ENCODE measurements at places on chromosomes 7 and 10. TPM values are rescaled to one million over a fixed set of nuclear protein-coding genes. Genes with fewer than 3 reads are reported as not detected.

- peak; percentile 66 for DNase-seq
- no peak overlapping the region for H3K27ac ChIP-seq
- H3K4me1 ChIP-seq, result peaks cover 4% of the 10 kb centered on the region
- H3K36me3 ChIP-seq, result no peaks in the 10 kb centered on the region
- no peaks in the 10 kb centered on the region for H3K27me3 ChIP-seq
Observed at GRCh38 chr7:107879400-107880035, 11.5 kb upstream of the DLD start.

- no peak overlapping the region for H3K27ac ChIP-seq
- no peak overlapping the region for H3K4me3 ChIP-seq
- no peaks in the 10 kb centered on the region for H3K4me1 ChIP-seq
Observed at GRCh38 chr10:3040069-3040468, 27.3 kb upstream of the PFKP start.

GRCh38 chr7:6379886-6380285 lies 67.9 kb downstream of the DAGLB start:
- no peak overlapping the region for H3K4me3 ChIP-seq
- no peaks in the 10 kb centered on the region for H3K36me3 ChIP-seq
- DNase-seq, result no peak
- no peak overlapping the region for H3K27ac ChIP-seq
- peaks cover 64% of the 10 kb centered on the region for H3K4me1 ChIP-seq

DNA sequence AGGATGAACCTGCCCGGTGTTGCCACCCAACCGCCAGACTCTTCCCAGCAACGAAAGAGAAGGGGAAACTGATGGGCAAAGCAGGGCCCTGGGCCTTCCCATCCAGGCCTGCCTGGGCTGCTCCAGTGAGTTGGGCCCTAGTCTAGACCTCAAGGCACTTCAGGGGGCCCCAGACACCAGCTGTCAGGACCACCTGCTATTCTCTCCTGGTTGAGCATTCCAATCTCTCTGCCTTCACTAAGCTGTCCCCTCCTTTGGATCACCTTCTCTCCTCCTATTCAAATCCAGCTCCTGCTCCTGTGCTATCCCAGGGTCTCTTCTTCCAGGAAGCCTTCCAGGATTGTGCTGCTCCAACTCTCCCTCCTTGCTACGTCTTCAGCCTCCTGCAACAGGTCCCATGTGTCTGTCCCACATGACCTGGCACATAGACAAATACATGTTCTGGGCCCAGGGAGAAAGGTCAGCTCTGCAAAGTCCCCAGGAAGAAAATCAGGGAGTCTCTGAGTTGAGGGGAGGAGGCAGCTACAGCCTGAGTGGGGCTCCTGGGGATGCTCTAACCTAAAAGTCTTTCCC lies 3.1 kb downstream of the STX1A start:
- H3K4me3 ChIP-seq, result no peak overlapping the region
- no peak overlapping the region for H3K27ac ChIP-seq
- H3K36me3 ChIP-seq, result no peaks in the 10 kb centered on the region

GRCh38 chr10:19788075-19788686 lies 28.1 kb upstream of the PLXDC2 start:
- H3K36me3 ChIP-seq, result no peaks in the 10 kb centered on the region
- DNase-seq, result peak; percentile 47
- no peaks in the 10 kb centered on the region for H3K27me3 ChIP-seq
- no peak overlapping the region for H3K4me3 ChIP-seq
- H3K4me1 ChIP-seq, result no peaks in the 10 kb centered on the region

- peaks cover 1% of the 10 kb centered on the region for H3K36me3 ChIP-seq
- H3K4me3 ChIP-seq, result no peak overlapping the region
- no peak overlapping the region for H3K27ac ChIP-seq
- no peaks in the 10 kb centered on the region for H3K27me3 ChIP-seq
- peaks cover 6% of the 10 kb centered on the region for H3K4me1 ChIP-seq
Observed at GRCh38 chr10:271722-272121, 136.5 kb downstream of the ZMYND11 start.

- peaks cover 5% of the 10 kb centered on the region for H3K4me1 ChIP-seq
- H3K4me3 ChIP-seq, result no peak overlapping the region
- no peak overlapping the region for H3K27ac ChIP-seq
Observed at GRCh38 chr10:125174360-125174759, 14.0 kb upstream of the CTBP2 start.

DNA sequence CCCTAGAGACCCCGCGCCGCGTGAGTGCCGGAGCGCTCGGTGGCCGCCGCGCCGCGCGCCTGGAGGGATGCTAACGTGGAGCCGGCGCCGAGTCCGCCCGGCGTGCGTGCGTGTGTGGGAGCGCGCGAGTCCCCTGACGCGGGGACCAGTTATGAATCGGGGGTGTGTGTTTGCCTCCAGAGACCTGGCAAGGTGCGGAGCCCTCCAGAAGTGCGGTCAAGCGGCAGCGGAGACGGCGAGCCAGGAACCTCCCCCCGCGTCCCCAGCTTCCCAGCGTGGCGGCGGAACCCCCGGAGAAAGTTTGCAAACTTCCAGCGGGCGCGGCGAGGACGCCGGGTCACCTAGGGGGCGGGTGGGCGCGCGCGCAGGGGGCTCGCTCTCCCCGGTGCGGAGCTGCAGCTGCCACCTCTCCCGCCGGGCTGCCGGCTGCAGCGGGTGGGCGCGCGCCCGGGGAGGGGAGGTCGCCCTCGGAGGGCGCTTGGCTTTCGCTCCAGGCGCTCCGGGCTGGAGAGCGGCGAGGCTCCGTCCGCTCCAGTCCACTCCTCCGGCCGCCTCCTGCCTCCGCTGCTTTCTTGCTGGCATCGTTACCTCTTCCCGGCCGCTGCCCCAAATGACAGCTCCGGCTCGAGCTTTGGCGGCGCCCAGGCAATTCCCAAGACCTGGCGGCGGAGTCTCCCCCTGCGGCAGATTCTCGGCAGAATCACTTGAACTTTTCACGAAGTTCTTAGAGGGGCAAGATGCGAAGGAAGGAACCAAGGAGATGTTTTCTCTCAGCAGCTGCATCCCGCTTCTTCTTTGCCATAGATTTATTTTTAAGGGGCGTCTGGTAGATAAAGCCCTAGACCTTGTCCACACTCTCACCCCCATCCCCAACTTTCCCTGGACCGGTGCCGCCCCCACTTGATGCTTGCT lies 2.3 kb upstream of the CREB5 start:
- H3K4me1 ChIP-seq, result peaks cover 26% of the 10 kb centered on the region
- DNase-seq, result peak; percentile 42
- no peak overlapping the region for H3K4me3 ChIP-seq
- no peaks in the 10 kb centered on the region for H3K36me3 ChIP-seq

DNA sequence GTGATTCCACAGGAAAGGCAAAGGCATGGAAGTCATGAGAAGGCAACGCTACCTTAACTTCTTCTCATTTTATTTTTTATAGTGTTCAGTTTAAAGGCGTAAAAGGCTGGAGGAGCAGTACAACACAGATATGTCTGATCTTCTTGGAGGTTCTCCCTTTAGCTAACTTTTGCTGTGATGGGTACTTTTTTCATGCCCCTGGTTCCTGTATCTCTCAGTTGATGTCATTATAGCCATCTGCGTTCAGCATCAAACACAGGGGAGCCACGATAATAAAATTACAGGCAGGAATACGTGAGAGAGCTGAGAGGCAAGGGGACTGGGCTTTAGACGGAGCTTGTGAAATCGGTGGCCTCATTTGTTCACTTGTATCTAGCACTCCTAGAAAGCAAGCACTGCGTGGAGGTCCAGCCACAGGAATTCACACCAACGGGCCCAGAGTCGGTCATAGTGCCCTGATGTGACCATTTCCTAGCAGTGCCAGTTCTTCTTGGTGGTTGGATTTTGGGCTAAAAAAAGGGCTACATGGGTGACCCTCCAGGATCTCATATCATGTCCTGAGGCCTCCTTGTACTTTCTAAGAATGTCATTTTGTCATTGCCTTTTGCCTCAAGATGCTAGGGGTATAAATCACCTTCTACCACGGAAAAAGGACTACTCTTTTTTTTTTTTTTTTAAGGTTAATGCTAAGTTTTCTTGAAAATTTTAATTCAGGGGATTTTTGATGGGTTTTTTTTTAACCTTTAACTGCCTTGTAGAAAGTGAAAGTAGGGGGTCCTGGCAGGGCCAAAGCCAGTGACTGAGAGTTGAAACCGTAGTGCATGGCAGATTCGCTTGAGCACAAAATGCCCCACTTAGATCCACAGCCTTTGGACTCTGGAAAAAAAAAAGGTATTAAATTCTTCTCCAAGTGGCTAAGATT lies 191.5 kb downstream of the CELF2 start:
- no peaks in the 10 kb centered on the region for H3K27me3 ChIP-seq
- no peak overlapping the region for H3K4me3 ChIP-seq
- H3K36me3 ChIP-seq, result no peaks in the 10 kb centered on the region
- H3K4me1 ChIP-seq, result peaks cover 11% of the 10 kb centered on the region

DNA sequence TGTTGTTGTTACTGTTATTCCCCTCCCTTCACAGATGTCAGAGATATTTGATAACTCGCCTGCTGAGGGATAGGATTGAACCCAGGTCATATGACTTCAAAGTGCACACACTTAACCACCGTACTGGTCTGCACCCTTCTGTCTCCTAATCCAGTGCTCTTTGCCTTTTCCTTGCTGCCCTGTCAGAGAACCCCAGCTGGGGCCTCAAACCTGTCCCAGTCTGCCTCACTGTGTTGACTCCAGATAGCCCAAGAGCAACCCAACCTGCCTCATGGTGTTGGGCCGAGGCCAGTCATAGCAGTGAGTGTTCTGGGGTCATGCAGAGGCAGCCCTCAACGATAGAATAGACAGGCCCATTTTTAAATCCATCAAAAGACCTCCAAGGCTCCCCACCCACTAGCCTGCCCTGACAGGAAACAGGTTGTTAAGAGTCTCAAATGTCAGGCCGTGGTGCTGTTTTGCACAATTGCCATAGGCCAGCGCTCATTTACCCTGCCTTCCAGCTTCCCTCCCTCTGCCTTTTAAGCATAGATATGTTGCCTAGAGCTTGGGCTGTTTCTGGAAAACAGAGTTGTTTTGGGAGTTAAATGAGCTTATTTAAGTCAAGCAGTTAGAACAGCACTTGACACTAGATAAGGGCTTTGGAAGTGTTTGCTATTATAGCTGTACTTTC lies 37.0 kb upstream of the PDCD4 start:
- no peak overlapping the region for H3K4me3 ChIP-seq
- no peaks in the 10 kb centered on the region for H3K36me3 ChIP-seq
- DNase-seq, result peak; percentile 74
- H3K27ac ChIP-seq, result peak overlapping the region; percentile 96
- peaks cover 71% of the 10 kb centered on the region for H3K4me1 ChIP-seq
- no peaks in the 10 kb centered on the region for H3K27me3 ChIP-seq

DNA sequence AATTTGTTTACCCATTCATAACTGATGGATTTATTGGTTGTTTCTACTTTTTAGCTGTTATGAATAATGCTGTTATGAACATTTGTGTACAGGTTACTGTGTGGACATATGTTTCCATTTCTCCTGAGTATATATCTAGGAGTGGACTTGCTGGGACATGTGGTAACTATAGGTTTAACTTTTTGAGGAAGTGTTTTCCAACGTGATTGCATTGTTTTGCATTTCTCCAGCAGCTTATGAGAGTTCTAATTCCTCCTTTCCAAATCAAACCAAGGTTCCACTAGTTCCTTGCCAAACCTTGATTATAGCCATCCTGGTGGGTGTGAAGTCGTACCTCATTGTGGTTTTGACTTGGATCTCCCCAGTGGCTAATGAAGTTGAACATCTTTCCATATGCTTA lies 2.6 kb upstream of the PRF1 start:
- no peaks in the 10 kb centered on the region for H3K36me3 ChIP-seq
- H3K4me3 ChIP-seq, result no peak overlapping the region
- no peak for DNase-seq
- H3K27me3 ChIP-seq, result no peaks in the 10 kb centered on the region

GRCh38 chr10:118423800-118424442 lies 81.8 kb upstream of the FAM204A start:
- no peaks in the 10 kb centered on the region for H3K4me1 ChIP-seq
- no peaks in the 10 kb centered on the region for H3K36me3 ChIP-seq
- H3K27me3 ChIP-seq, result no peaks in the 10 kb centered on the region
- H3K27ac ChIP-seq, result no peak overlapping the region
- H3K4me3 ChIP-seq, result no peak overlapping the region

- no peaks in the 10 kb centered on the region for H3K4me1 ChIP-seq
- H3K4me3 ChIP-seq, result no peak overlapping the region
- no peak for DNase-seq
- H3K27ac ChIP-seq, result no peak overlapping the region
Observed at GRCh38 chr10:69838853-69839252, 37.1 kb downstream of the COL13A1 start.

DNA sequence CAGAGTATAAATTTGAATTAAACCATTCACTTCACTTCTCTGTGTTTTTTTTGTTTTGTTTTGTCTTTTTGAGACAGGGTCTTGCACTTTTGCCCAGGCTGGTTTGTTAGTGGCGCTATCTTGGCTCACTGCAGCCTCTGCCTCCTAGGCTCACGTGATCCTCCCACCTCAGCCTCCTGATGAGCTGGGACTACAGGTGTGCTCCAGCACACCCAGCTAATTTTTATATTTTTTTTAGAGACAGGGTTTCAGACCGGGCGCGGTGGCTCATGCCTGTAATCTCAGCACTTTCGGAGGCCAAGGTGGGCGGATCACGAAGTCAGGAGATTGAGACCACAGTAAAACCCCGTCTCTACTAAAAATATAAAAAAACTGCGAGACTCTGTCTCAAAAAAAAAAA lies 36.9 kb upstream of the STOX1 start:
- no peak for DNase-seq
- peaks cover 37% of the 10 kb centered on the region for H3K36me3 ChIP-seq
- H3K27ac ChIP-seq, result no peak overlapping the region
- H3K4me1 ChIP-seq, result no peaks in the 10 kb centered on the region
- H3K27me3 ChIP-seq, result no peaks in the 10 kb centered on the region
- no peak overlapping the region for H3K4me3 ChIP-seq

DNA sequence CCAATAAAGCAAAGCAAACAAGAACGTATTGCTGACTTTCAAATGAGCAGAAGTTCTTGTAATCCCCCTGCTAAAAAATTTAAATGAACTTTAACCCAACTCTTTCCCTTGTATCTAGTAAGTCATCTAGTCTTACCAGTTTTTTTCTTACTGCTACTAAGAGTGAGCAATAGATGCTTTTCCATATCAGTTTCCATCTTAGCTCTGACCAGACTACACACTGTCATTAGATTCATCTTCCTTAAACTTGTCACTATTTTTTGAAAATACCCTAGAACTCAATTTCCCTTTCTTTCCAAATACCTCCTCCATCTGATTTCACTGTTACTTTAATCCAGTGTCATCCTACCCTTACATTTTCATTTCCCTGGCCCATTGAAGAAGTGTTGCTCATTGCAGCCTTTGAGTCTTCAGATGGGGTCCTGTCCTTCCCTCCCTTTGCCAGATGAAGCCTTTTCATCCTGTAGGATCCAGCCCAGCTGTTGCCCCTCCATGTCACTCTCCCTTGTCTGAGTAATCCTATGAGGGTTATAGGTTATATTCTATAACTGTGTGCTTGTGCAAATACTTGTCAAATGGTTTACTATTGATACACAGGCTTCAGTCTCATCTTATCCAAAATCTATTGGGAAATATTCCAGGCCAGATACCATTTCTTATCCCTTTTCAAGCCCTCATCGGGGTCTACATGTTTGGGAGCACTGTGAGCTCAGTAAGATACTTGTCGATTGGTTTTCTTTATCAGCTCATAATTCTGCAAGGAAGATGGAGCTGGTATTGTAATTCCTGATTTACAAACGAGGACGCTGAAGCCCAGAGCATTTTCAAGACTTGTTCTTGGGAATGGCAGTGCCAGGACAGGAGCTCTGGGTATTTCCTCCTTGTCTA lies 51.5 kb upstream of the ITGB1 start:
- no peak for DNase-seq
- H3K4me3 ChIP-seq, result no peak overlapping the region
- peaks cover 13% of the 10 kb centered on the region for H3K4me1 ChIP-seq

LRMDA gene
- total RNA-seq, result 12.2 TPM

RAB19 gene
- total RNA-seq, result 12.9 TPM

OR9A2 gene
- not detected for total RNA-seq

TNKS2 gene
- total RNA-seq, result 29.6 TPM

Measured in body of pancreas (tissue), 4 donors.